ENCODE measurements at places on chromosomes 4 and X. TPM values are rescaled to one million over a fixed set of nuclear protein-coding genes. Genes with fewer than 3 reads are reported as not detected.

- no peak for DNase-seq
Observed at GRCh38 chr4:186676531-186677161, 47.0 kb downstream of the FAT1 start.

DNA sequence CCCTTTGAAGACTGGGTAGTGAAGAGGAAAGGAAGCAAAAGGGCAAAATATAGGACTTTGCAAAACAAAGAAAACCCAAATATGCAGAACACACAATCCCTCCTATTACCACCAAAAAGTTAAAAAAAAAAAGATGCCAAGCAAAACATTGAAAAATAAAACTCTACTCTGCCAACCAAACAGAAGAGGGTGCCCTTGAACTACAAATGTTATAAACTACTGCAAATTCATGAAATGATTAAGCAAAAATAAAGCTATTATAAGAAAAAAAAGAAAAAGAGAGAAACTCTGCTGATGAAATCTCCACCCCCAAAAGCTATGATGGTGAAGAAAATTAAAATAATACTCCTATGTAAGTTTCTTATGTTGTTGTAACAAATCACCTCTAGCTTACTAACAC is 168.5 kb upstream of the STK26 start:
- DNase-seq, result no peak

GRCh38 chr4:187929024-187929423 is 66.5 kb upstream of the ZFP42 start:
- DNase-seq, result peak; percentile 42

DNA sequence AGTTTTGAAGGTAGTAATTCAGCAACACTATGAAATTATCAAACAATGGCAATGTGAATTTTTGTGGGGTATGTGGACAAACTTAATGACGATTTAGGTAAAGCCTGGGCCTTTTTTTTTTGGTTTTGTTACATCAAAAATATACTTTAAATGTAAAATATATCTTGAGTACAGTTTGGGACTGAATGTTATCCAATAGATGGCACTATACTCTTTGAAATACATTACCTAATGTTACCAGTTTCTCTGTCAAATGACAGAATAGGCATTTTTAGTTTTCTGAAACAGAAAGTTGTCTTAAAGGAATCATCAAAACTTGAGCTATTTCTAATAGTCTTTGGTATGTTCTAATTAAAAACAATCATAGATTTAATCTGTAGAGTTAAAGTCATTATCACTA is 1651.9 kb downstream of the C4orf33 start:
- no peak for DNase-seq

- no peak for DNase-seq
Observed at GRCh38 chr4:48629458-48629857, 139.4 kb downstream of the ZAR1 start.

GRCh38 chr4:3317011-3317655 is 24.3 kb downstream of the RGS12 start:
- DNase-seq, result no peak

DNA sequence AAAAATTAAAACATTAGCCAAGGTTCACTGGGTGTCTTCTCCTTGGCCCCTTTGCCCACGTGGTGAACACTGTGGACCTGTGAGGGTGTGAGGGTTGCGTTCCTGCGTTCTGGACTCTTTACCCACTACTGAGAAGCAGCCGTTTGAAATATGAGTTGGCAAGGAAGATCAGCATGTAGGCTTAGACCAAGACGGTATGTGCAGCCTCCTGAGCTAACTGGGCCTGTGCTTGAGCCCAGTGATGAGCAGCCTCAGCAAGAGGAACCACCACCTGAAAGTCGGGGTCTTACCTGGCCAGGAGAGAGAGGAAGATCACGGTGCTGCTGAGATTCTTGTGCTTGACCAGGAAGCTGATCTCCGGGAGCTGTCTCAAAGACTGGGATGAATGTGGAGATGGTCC is 19.5 kb downstream of the RGS12 start:
- no peak for DNase-seq

GRCh38 chr4:153296040-153296823 is 48.3 kb upstream of the MND1 start:
- no peak for DNase-seq

PHOX2B gene
- total RNA-seq, result not detected

UGT2B17 gene
- total RNA-seq, result not detected

Measured in HT-29 (cell line).